Activated CD4-positive, alpha-beta T cell treated with anti-CD3 and anti-CD28 coated beads for 1 hour (primary cell): ENCODE measurements at places on chromosomes 6 and 20.

- no peak for DNase-seq
These were observed 2.1 kb upstream of the DIDO1 start for GRCh38 chr20:62928246-62928939.

GRCh38 chr20:31881945-31882344 is 11.5 kb downstream of the TTLL9 start:
- DNase-seq, result no peak

DNA sequence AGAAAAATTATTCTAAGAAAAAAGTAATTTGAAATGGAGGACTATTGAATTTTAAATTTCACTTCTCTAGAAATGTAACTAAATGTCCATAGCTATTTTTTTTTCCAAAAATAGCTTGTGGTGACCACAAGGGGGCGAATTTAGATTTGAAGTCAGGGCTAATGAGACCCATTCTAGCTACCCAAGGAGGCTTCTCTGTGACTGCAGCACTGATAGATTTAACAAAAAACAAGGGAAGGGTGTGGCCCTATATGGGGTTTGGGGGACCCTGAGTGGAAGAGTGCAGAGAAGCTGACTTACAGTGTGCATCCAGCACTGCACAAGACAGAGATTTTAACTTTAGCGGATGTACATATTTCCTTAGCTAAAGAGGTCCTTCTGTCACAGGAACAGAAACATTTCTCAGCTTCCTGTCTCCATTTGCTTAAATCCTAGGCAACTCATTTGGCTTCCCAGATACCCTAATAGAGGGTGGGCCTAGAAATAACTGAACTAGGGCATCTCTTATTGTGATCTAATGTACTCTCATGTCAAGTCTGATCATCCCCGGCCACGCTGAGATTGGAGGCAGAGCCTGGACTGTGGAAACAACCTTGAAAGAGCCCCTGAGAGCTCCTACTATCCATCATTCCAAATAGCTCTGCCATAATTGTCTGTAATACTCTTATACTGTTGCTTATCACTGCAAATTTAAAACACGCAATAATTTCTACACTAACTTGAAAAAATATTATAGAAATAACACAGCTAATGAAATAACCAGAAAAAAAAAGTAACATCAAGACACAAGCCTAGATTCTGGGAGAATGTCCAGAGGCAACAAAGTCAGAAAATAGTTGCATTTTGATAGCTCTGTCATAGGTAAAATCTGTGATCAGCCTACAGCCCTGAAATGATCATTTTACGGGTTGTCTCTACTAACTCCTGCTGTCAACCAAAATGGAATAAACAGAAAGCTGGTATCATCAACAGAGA is 93.6 kb downstream of the SNAP91 start:
- DNase-seq, result no peak

- DNase-seq, result no peak
These were observed 57.7 kb downstream of the PPP1R14C start for GRCh38 chr6:150200428-150201100.

- no peak for DNase-seq
These were observed 34.0 kb upstream of the PI16 start for GRCh38 chr6:36920546-36920945.
